ENCODE measurements at places on chromosomes 12 and 14. TPM values are rescaled to one million over a fixed set of nuclear protein-coding genes. Genes with fewer than 3 reads are reported as not detected.
A peak's percentile ranks its signal among the peaks of the same experiment; 100 is the strongest.

- no peak overlapping the region for H3K4me3 ChIP-seq
- no peaks in the 10 kb centered on the region for H3K36me3 ChIP-seq
Observed at GRCh38 chr12:101954676-101955075, 77.3 kb downstream of the DRAM1 start.

GRCh38 chr14:68460541-68460940 lies 332.3 kb downstream of the ZFP36L1 start:
- H3K36me3 ChIP-seq, result no peaks in the 10 kb centered on the region
- H3K4me1 ChIP-seq, result no peaks in the 10 kb centered on the region
- no peak for DNase-seq
- no peak overlapping the region for H3K4me3 ChIP-seq
- H3K27me3 ChIP-seq, result no peaks in the 10 kb centered on the region

DNA sequence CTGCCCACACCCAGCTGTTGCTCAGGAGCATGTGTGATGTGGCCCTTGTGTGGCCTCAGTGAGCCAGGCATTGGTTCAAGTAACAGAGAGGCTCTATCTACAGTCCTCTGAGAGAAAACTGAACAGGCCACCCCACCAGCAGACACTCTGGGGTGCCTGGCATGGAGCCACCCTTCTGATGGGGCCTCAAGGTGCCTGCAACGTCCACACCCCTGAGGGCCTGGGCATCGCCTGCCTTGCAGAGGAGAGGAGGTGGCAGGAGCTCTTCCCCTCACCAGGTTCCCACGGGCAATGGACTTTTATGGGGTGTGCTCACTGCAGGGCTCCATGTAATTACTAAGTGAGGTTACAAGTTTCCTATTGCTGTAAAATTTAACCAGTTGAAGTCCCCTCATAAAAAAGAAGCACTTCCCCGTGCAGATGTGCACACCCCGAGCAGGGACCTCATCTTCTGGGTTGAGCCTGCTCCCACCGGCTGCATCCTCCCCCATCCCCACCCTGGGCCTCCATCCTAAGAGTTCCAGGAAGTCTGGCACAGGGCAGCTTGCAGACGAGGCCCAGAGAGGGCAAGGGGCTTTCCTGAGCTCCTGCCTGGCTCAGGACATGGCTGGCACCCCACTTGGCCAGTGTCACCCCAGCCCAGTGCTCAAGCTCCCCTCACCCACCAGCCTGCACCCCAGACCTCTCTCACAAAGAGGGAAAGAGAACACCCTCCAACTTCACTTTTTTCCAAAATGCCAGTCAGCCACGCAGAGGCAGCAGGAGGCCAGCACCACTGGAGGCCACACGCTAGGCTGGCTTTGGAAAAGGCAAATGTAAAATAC lies 270.4 kb upstream of the RTL1 start:
- no peaks in the 10 kb centered on the region for H3K36me3 ChIP-seq
- no peak for DNase-seq
- no peaks in the 10 kb centered on the region for H3K4me1 ChIP-seq
- peaks cover 2% of the 10 kb centered on the region for H3K27me3 ChIP-seq
- no peak overlapping the region for H3K27ac ChIP-seq

- no peak for DNase-seq
- H3K4me3 ChIP-seq, result no peak overlapping the region
- H3K4me1 ChIP-seq, result peaks cover 4% of the 10 kb centered on the region
Observed at GRCh38 chr12:126776026-126776655, 1490.8 kb upstream of the TMEM132C start.

DNA sequence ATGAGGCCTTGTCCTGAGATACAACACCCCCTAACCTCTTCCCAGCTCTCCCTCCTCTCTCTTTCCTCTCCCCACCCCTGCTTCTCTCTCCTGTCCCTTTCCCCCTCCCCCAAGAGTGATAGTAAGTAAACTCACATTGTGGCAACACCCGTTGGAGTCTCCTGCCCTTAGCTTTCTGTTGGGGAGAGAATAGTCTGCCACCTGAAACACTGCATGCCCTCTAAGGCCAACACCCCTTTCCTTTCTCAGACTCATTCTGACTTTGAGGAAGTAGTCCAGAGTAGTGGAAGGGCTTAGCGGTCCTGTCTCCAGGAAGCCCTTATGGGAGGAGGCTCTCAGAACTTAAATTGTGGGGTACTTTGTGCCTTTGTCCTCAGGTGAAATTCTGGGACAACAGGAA lies 95.2 kb downstream of the PRKCH start:
- H3K27me3 ChIP-seq, result no peaks in the 10 kb centered on the region
- H3K27ac ChIP-seq, result peak overlapping the region; percentile 81
- DNase-seq, result no peak
- peak overlapping the region; percentile 37 for H3K4me3 ChIP-seq
- H3K4me1 ChIP-seq, result no peaks in the 10 kb centered on the region

GRCh38 chr14:68513838-68514607 lies 278.8 kb downstream of the ZFP36L1 start:
- H3K4me3 ChIP-seq, result no peak overlapping the region
- peaks cover 18% of the 10 kb centered on the region for H3K4me1 ChIP-seq
- no peaks in the 10 kb centered on the region for H3K27me3 ChIP-seq
- DNase-seq, result no peak

DNA sequence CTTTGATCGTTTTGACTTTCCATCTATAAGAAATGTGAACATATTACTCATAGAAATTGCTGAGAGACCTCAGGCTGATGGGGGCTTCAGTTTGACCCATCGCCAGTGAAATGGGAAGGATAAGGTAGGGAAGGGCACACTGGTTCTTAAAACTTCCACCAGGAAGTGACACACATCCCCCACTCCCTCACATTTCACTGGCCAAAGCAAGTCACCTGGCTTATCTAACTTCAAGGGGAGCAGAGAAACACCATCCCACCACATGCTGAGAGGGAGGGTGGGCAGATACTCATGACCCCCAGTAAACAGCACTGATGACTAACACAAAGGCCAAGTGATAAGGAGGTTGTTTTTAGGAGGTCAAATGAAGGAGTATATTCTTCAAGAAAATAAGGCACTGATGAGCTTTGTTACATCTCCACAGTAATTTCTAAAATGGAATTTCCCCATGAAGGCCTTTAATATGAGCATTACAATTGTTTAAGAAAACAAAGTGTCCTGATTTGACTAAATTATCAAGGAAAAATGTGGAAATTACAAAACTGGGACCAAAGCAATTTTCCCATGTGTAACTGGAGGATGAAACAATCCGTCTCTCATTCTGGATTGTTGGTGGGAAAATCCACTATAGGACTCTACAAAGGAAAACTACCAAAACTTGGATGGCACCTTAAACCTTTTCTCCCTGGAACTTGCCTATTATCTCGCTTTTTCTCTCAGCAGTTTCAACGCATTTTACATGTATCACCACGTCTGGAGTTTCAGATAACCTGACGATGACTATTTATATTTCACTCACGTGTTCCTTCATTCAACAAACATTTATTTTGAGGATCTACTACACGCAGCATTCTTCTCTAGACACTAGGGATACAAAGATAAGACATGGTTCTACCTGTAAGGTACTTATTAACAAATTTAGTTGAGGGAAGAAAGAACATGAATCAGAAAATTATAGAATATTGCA lies 91.8 kb upstream of the EEA1 start:
- H3K4me3 ChIP-seq, result no peak overlapping the region
- H3K27ac ChIP-seq, result no peak overlapping the region
- H3K27me3 ChIP-seq, result no peaks in the 10 kb centered on the region
- H3K36me3 ChIP-seq, result no peaks in the 10 kb centered on the region
- no peak for DNase-seq
- no peaks in the 10 kb centered on the region for H3K4me1 ChIP-seq

GRCh38 chr12:57029457-57029856 lies 13.1 kb upstream of the TAC3 start:
- H3K36me3 ChIP-seq, result no peaks in the 10 kb centered on the region
- H3K4me3 ChIP-seq, result no peak overlapping the region
- no peaks in the 10 kb centered on the region for H3K27me3 ChIP-seq
- H3K4me1 ChIP-seq, result peaks cover 35% of the 10 kb centered on the region
- no peak for DNase-seq
- no peak overlapping the region for H3K27ac ChIP-seq

DNA sequence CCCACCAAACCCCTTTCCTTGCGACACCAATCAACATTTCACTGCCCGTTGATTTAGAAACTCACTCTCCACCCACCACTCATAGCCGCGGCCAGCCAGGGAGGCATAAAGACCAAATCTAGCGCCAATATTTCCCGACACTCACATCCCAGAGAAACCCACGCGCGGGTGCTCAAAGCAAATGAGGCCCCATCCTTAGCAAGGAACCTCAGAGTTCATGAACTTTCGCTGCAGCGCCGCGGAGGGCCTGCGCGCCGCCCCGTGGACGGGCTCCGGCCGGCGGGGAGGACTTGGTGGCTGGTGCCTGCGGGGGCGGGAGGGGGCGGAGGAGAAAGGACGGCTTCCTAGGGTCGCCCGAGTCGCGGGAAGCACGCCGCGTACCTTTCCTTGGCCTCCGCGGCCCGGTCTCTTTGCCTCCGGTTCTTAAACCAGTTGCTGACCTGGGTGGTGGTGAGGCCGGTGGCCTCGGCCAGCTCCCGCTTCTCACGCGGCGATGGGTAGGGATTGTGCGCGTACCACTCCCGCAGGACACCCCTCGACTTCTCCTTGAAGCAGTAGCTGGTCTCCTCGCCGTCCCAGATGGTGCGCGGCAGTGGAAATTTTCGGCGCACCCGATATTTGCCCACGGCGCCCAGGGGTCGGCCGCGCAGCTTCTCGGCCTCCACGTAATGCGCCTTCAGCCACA lies 886 bp downstream of the SIX1 start:
- no peak for DNase-seq
- H3K27me3 ChIP-seq, result peaks cover 89% of the 10 kb centered on the region
- peak overlapping the region; percentile 11 for H3K27ac ChIP-seq
- peak overlapping the region; percentile 50 for H3K4me3 ChIP-seq

- no peak overlapping the region for H3K4me3 ChIP-seq
- no peaks in the 10 kb centered on the region for H3K4me1 ChIP-seq
- no peak overlapping the region for H3K27ac ChIP-seq
- no peak for DNase-seq
- no peaks in the 10 kb centered on the region for H3K27me3 ChIP-seq
Observed at GRCh38 chr12:79059557-79059956, 195.0 kb downstream of the SYT1 start.

DNA sequence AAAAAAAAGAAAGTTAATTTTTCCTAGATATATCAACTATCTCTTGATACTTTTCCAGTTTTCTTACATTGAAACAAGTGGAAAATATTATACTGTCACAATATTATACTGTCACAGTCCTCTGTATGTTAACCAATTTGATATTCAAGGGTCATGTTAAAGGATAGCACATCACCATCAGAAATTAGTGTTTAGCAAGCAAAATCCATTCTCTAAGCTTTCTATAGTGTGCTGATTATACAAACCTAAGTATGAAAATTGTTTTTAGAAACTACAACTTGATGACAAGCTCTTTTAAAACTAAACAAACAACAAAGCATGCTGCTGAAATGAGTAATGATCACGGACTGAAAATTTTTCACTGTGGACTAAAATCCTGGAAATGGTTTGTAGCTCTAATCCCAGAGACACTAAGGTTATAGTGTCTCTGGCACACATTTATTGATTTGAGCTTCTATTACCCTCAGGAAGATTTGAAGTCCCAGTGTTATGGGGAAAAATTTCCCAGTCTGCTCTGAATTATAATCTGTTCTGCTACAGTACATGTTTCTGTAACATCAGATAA lies 9.7 kb downstream of the SPTSSA start:
- H3K27ac ChIP-seq, result no peak overlapping the region
- no peak for DNase-seq
- H3K4me1 ChIP-seq, result peaks cover under 1% of the 10 kb centered on the region
- no peak overlapping the region for H3K4me3 ChIP-seq

DNA sequence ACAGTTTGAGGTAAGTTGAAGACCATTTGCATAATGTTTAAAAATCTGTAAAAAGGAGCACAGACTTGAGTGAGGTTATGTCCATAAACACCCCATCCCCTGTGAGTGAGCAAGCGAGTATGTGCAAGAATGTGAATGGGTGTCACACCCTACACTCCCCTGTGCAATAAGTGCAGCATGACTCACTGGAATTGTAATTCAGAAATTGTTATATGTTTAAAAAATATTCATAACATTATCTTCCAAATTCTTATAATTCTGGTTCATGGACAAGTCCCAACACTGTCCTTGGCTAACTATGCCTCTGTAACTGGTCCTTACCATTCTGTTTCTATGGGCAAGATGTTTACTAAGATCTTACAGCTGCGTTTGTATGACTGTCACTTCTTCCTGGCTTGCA lies 207.8 kb upstream of the FAR2 start:
- no peaks in the 10 kb centered on the region for H3K27me3 ChIP-seq
- H3K36me3 ChIP-seq, result no peaks in the 10 kb centered on the region
- no peak overlapping the region for H3K4me3 ChIP-seq
- no peaks in the 10 kb centered on the region for H3K4me1 ChIP-seq
- H3K27ac ChIP-seq, result no peak overlapping the region

DNA sequence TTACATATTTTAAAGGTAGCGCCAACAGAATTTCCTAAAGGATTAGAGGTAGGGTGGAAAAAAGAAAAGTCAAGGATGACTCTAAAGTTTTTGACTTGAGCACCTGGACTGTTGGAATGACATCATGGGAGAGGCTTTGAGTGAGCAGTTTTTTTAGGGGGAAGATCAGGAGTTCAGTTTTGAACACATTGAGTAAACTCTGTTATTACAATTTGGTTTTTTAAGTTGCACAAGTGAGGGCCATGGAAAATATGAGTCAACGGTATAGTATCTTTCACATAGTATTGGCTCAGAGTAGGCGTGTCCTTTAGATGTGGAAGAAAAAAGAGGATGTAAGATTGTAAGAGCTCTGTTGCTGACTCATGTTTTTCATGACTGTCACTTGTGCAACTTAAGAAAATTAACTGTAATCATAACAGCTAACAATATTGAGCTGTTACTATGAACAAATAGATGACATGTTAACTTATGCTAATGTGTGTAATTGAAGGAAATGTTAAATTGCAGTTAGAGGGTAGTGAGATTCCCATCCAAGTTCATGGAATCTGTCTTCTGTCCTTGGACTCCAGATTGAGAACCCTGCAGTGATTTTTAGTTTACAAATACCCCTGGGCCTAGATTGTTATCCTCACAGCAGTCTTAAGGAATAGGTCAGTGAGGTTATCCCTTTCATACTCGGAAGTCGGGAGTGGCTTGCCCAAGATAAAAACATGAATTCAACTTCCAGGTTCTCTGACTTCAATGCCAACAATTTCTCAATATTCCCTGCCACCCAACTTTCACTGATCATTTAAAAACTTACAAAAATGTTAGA lies 48.2 kb upstream of the ATP2B1 start:
- H3K27me3 ChIP-seq, result no peaks in the 10 kb centered on the region
- DNase-seq, result peak; percentile 39
- H3K36me3 ChIP-seq, result no peaks in the 10 kb centered on the region
- H3K27ac ChIP-seq, result peak overlapping the region; percentile 7

The SIX1 gene
- not detected for total RNA-seq

The LBHD2 gene
- total RNA-seq, result not detected

The SLC39A5 gene
- 0.52 TPM for total RNA-seq

The A2M gene
- total RNA-seq, result not detected
